ENCODE measurements at places on chromosomes 5 and 9.
A peak's percentile ranks its signal among the peaks of the same experiment; 100 is the strongest.

GRCh38 chr9:82424599-82425120, 436.1 kb downstream of the SPATA31D1 start:
- DNase-seq = no peak

GRCh38 chr5:157858527-157859226, at the start of gene CLINT1:
CLINT1 (minus strand) TSS chr5:157859145; CDS start chr5:157858970, 175 bp downstream.
- DNase-seq = peak; percentile 81

DNA sequence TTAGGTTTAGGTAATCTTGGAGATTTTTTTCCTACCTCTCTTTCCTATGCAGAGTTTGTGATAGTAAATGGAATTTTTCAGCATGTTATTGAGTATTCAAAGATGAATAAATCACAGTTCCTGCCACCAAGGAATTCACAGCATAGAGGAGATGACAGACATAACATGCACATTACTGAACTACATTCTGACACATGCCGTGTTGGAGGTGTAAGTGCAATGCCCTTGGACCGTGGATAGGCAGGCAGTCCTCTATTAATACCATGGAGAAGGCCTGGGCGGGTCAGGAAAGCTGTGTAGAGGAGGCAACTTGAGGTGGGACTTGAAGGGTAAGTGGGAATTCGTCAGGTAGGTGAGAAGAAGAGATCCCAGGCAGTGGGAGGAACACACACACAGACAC, 43.9 kb downstream of the MCCC2 start:
- no peak for DNase-seq

DNA sequence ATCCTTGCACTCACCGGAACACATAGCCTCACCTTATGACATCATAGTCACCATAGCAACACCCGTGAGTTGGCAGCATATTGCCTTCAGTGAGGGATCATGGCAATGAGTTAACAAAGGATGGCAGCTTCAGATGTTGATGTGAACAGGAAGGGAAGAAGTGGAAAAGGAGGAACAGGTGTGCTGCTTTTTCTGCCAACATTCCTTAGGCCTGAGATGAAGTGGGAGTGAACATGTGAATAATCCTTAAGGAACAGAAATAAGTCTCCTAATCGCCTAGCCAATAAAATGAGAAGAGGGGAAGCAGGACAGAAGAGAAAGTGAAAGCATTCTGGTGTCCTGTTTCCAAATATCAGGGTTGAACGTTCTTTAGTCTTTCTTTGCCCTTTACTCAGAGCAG, 360.0 kb downstream of the BRINP1 start:
- DNase-seq = no peak

DNA sequence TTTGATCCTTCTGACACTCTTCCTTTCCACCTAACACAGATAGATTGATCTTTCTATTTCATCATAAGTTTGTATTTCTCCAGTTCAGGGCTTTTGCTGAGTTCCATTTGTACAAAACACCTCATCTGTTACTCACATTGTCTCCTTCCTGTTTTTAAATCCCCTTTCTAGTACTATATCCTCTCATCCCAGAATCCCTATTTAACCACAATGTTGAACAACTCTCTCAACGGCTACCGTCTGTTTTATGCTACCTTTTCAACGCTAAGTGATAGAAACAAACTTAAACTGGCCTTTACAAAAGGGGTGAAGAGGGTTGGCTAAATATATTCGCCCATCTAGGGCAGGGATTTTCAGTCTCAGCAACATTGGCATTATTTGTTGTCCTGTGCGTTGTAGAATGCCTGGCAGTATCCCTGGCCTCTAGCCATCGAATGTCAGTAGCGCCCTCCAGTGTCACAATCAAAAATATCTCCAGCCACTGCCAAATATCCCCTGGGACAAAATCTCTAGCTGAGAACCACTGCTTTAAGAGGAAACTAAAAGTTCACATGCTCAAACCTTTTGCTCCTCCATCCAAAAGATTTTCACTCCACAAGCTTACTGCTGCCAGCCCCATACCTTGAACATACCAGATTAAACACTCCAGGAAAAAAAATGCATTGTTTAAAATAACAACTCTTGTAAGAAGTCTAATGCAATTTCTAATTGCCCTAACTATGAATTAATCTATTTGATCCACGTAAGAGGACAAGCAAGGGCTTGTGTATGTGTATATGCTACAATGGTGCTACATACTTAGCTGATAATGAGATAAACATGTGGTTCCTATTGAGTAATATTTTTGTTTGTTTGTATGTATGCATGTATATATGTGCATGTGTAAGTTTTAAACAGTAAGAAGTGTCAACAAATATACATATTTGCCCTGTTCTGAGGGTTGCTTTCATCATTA, 344.0 kb downstream of the PTPRD start:
- DNase-seq = no peak

- no peak for DNase-seq
Observed at GRCh38 chr5:106907979-106908378, 762.8 kb downstream of the EFNA5 start.
